ENCODE measurements at places on chromosomes 11 and 22.

GRCh38 chr11:47946682-47947559, 33.4 kb upstream of the PTPRJ start:
- peak; percentile 47 for DNase-seq

DNA sequence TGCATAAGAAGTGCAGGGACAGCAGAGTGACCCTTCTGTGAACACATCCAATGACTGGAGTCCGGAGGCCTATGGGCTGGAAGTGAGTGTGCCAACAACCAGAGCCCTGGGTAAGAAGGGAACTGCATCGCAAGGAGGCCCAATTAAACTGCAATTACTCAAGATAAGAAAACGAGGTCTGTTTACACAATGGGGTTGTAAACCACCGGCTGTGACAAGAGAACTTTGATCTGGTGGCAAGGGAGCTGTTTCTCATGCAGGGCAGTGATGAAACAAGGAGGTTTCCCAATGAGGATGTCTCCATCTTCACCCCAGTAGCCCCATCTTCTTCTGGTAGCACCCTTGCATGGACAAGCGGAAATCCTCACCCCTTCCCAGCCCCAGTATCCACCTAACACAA, 21.5 kb downstream of the ETS1 start:
- no peak for DNase-seq

- DNase-seq = no peak
These were observed 58.5 kb downstream of the SLC22A9 start for GRCh38 chr11:63427971-63428508.

DNA sequence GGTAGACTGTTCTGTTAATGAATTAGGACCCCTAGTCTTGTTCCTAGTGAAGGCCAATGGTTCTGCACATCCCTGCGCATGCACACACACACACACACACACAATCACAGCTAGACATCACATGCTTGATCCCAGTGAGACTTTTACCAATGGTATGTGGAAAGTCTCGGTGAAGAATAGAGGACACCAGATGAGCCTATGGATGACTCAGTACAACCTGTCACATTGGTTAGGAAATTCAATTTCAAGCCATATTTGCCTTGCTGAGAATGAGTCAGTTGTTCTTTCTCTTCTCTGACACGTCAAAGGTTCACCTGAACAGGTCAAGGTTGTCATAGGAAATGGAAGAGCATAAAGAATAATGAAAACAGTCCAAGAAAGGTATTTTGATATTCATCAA, 122.0 kb downstream of the SLC17A6 start:
- no peak for DNase-seq

DNA sequence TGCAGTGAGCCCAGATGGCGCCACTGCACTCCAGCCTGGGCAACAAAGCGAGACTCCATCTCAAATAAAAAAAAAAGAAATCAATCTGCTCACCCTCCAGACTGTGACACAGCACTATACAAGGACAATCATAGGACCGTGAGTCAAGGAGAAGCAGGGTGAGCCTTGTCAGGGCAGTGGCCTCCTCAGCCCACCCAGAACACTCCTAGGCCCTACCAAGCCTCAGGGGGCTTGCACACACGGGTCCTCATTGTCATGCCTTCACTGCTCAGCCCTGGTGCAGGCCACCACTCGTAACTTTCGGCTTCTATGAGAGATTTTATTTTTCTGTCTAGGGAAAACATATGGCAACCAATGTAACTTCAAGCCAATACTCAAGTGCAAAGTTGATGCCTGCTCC, 35.8 kb downstream of the DGCR2 start:
- DNase-seq = no peak

- no peak for DNase-seq
These were observed 132.3 kb downstream of the CEP164 start for GRCh38 chr11:117459979-117460300.

DNA sequence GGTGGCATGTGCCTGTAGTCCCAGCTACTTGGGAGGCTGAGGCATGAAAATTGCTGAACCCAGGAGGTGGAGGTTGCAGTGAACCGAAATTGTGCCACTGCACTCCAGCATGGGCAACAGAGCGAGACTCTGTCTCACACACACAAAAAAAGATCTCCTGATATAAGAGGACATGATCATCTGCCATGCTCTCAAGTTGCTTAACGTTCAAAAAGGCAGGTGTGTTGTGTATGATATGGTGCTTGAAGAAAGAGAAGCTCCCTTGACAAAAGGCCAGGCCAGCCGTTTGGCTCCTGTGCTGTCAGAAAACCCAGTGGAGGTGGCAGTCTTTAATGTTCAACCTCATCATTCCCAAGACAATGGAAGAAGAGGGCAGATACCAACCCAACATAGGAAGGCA, 117.3 kb upstream of the PLET1 start:
- DNase-seq = no peak

GRCh38 chr11:79467761-79468160, 26.9 kb upstream of the TENM4 start:
- no peak for DNase-seq

DNA sequence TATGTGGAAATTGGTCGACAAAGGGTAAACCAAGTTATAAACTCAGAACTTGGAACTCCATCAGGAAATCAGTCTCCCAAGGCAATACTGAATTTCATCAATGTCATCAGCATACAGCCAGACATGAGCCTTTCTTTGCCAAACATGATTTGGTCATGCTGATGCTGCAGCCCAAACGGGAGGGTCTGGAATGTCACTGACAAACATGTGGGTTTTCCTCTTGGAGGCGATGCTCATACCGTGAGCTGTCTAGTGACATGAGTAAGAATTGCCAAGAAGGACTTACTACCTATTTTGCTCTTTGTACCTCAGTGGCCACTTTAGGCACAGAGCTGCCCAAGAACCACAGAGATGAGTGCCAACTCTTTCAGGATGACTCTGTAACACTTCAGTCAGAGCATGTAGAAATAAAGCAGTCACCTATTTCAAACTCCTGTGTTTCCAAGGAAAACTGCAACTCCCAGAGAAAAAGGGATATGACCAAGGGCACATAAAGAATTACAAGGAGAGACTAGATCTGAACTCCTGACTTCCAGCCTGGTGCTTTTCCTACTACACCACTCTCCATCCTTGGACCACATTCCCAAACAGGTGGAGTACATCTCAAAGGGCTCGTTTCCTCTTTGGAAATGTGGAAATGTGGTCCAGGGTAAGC, 24.3 kb upstream of the MRGPRX2 start:
- no peak for DNase-seq

DNA sequence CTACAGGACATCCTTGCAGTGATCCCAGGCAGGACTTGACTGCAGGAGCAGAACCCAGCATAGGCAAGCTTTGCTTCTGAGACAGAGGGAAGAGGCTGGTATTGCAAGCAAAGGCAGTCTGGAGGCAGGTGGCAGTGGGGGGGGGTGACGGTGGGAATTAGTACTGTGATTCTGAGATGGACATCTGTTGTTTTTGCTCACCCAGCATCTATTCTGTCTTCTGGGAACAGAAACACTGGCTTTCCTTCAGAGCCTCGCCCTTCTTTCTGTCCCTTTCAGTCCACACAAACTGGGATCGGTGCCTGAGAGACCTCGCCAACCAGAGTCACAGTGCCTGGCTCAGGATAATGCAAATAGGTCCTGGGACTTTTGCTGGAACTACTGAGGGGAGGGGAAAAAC, 31.2 kb upstream of the RASL10A start:
- no peak for DNase-seq

GRCh38 chr11:27040302-27041115, at the start of gene BBOX1:
BBOX1 (plus strand) TSS chr11:27040815; CDS start chr11:27055431, 14,616 bp downstream.
- no peak for DNase-seq
